Left renal pelvis (tissue), 4 donors: ENCODE measurements at places on chromosomes 6 and 20. TPM values are rescaled to one million over a fixed set of nuclear protein-coding genes. Genes with fewer than 3 reads are reported as not detected.

Gene CALHM4
- polyA plus RNA-seq: not detected

DNA sequence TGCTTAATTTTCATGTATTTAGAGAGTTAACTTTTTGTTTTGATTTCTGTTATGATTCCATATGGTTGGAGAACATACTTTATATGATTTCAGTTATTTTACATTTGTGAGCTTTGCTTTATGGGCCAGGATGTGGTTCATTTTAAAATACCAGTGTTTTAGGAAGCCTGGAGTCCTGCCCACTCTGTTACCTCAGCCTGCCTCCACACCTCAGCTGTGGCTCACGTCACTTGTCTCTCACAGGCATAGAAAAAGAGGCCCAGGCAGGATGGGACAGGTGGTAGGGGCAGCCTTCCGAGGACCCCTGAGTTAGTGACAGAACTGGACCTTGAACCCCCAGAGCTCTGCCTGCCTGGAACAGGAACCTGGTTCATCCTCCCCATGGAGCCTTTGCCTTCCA lies 16.0 kb downstream of the PSMF1 start:
- DNase-seq: no peak

Gene CCN6
- 4.6 TPM for polyA plus RNA-seq

DNA sequence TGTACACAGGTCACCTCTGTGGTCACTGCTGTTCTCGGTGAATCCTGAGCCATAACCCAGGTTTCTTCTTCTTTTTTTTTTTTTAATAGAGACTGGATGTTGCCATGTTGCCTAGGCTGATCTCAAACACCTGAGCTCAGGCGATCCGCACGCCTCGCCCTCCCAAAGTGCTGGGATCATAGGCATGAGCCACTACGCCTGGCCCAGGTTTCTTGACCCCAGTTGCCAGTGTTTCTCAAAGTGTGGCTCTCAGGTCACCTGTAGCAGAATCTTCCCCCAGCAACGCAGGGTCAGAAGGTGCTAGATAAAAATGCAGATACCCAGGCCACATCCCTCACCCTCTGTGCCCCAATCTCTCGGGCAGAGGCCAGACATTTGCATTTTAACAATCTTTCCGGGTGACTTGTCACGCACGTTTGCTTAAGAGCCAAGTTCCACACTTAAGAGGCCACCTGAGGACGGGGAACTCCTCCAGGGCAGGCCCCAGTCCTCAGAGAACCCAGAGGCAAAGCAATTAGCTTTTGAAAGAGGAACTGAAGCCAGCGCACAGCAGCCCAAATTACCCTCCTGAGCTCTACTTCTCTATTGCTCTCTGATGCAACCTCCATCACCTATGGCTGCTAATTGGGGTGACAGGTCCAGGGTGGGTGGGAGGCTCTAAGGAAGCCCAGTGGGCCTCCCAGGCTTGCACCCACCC lies 81.8 kb downstream of the NFATC2 start:
- DNase-seq: no peak

Gene CDH4
- 1.1 TPM for polyA plus RNA-seq

Gene ACTR5
- 10.7 TPM for polyA plus RNA-seq

Gene CALHM6
- 4.8 TPM for polyA plus RNA-seq

- DNase-seq: no peak
These were observed 56.2 kb upstream of the PREP start for GRCh38 chr6:105459049-105459448.

GRCh38 chr20:14830466-14830865 lies 493.1 kb upstream of the FLRT3 start:
- DNase-seq: no peak

DNA sequence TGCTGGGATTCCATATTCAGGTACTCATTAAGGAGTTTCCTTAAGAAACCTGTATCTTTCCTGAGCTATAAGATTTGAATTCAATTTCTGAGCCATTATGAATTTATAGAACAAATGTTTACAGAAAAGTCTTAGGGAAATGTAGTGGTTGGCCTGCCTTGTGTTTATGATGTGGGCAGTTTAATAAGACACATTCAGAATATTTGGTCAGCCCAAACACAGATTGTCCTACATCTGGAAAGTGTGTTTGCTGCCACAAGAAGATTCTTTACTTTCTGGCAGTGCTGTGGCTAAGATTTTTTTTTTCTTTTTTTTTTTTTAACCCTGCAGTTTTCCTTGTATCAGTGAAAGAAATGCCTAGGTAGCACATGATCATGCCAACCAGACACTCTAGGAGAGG lies 15.2 kb downstream of the TBX18 start:
- no peak for DNase-seq

GRCh38 chr6:6736791-6737654 lies 148.5 kb downstream of the LY86 start:
- DNase-seq: no peak

GRCh38 chr6:4220558-4220957 lies 85.2 kb upstream of the ECI2 start:
- no peak for DNase-seq

DNA sequence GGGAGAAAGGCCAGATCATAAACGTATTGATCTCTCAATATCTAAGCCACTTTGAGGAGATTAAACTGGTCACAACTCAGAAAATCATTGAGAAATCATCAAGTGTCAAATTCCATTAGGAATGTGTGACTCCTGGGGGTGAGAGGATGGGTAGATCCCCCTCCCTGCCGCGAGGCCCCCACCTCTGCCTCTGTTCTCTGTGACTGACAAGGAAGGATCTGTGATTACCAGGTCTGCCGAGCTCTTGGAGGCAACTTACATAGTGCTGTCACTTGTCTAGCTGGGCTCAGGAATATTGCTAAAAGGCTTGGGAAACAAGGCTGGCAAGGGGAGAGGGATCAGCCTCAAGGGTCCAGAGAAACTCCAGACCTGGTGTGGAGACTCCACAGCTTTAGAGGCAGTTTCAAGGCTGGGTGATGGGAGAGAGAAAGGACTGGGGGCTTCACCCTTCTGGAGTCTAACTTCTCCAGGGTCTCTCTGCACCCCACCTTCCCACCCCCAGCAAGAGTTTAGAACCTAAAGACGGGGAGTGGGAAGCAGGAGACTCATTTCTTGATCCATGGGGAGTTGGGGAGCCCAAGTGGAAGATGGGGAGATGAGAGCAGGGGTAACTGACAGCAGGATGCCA lies 11.6 kb upstream of the ARMC12 start:
- DNase-seq: no peak
